Karpas-422 (cell line): ENCODE measurements at places on chromosomes 12 and 14. TPM values are rescaled to one million over a fixed set of nuclear protein-coding genes. Genes with fewer than 3 reads are reported as not detected.

Gene ANO4
- total RNA-seq = not detected in 2 replicates

- peak within 1 kb of the TSS; percentile 89 for H3K27ac ChIP-seq
- peak within 1 kb of the TSS; percentile 74 for H3K4me3 ChIP-seq
- no peaks in the 10 kb centered on the region for H3K27me3 ChIP-seq
- H3K4me1 ChIP-seq = peaks cover 35% of the 10 kb centered on the region
- peaks cover 8% of the 10 kb centered on the region; the same call in 1 of the 2 replicates for H3K36me3 ChIP-seq
These were observed at the start of gene GLIPR1L2 for GRCh38 chr12:75390899-75391538. Gene GLIPR1L2 (plus strand): TSS chr12:75391089. CDS start chr12:75391117, 28 bp downstream.

- no peak overlapping the region for H3K27ac ChIP-seq
- no peaks in the 10 kb centered on the region for H3K4me1 ChIP-seq
- H3K4me3 ChIP-seq = no peak overlapping the region
- H3K36me3 ChIP-seq = no peaks in the 10 kb centered on the region
- H3K27me3 ChIP-seq = no peaks in the 10 kb centered on the region
- no peak for DNase-seq
These were observed 390.7 kb downstream of the SYT1 start for GRCh38 chr12:79255288-79255687.

- peaks cover 6% of the 10 kb centered on the region; the same call in 1 of the 2 replicates for H3K36me3 ChIP-seq
- H3K27me3 ChIP-seq = no peaks in the 10 kb centered on the region
- no peaks in the 10 kb centered on the region for H3K4me1 ChIP-seq
- no peak overlapping the region for H3K27ac ChIP-seq
These were observed 32.7 kb downstream of the ZCCHC8 start for GRCh38 chr12:122467983-122468382.

Gene ARHGDIB
- 503 and 765 TPM in 2 replicates for total RNA-seq

DNA sequence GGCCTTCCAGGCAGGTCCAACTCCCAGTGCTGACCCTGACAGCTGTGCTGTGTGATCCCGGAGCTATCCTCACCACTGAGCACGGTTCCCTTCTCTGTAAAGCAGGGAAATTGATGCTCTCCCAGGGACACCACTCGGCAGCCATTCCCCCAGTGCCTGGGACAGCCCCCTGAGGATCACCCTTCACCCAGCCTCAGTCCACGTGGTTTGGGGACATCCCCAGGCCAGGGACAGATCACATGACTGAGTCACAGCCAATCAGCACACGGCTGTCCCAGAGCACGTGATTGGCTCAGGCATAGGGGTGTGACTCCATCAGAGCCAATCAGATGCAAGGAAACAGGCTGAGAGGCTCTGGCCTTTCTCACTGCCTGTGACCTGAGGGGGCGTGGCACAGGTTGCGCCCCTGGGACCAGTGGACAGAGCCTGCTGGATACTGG, 68.8 kb upstream of the SFSWAP start:
- H3K27ac ChIP-seq = no peak overlapping the region
- H3K4me3 ChIP-seq = no peak overlapping the region
- no peaks in the 10 kb centered on the region for H3K4me1 ChIP-seq
- H3K27me3 ChIP-seq = no peaks in the 10 kb centered on the region
- DNase-seq = peak; percentile 72
- no peaks in the 10 kb centered on the region for H3K36me3 ChIP-seq
